ENCODE measurements at places on chromosomes 7 and 10.

DNA sequence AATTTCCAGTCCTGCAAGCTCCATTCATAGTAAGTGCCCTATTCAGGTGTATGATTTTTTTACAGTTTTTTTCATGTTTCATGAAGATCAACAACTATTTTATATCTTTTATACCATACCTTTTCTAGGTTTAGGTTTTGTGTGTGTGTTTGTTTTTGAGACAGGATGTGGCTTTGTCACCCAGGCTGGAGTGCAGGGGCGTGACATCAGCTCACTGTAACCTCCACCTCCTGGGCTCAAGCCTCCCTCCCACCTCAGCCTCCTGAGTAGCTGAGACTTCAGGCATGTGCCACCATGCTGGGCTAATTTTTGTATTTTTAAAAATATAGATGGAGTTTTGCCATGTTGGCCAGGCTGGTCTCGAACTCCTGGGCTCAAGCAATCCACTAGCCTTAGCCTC, 35.0 kb downstream of the ARMH3 start:
- DNase-seq, result no peak

DNA sequence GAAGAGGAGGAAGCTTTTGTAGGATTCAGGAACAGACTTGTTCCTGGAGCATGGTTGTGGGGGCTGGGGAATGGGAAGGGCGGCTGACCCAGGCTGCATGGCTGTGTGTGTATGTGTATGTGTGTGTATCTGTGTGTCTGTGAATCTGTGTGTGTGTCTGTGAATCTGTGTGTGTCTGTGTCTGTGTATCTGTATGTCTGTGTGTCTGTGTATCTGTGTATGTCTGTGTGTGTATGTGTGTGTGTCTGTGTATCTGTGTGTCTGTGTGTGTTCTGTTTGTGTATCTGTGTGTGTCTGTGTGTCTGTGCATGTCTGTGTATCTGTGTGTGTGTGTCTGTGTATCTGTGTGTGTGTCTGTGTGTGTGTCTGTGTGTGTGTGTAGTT, 6.6 kb upstream of the STX1A start:
- no peak for DNase-seq

DNA sequence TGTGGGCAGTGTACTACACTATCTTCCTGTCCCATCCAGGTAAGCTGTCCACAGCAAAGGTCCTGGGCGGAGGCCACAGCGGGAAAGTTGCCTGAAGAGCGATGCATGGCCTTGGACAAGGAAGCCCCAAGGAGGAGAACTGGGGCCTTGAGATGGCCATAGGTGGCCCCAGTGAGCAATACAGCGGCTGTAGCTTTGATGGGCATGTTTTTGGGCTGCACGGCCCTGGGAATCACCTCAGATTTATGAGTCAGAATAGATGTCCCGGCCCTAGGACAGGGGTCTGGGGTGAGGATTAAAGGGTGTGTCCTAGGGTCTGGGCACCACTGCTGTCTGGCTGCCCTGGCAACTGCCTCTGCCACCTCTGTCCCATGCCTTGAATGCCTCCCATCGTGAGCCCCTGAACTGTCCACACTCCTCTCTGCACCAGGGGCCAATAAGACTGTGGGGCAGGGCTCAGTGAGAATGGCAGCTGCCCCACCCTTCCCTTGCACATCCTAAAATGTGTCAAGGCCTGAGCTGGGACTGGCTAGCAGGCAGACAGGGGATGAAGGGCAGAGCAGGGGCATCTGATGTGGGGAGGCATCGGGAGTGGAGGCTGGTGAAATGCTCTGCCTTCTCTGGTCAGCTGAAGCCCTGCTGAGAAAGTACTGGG, 9.4 kb upstream of the IRF5 start:
- DNase-seq, result no peak

- no peak for DNase-seq
Observed at GRCh38 chr10:132156382-132156781, 30.4 kb upstream of the DPYSL4 start.

GRCh38 chr10:1632596-1632995, 104.7 kb downstream of the ADARB2 start:
- DNase-seq, result no peak

DNA sequence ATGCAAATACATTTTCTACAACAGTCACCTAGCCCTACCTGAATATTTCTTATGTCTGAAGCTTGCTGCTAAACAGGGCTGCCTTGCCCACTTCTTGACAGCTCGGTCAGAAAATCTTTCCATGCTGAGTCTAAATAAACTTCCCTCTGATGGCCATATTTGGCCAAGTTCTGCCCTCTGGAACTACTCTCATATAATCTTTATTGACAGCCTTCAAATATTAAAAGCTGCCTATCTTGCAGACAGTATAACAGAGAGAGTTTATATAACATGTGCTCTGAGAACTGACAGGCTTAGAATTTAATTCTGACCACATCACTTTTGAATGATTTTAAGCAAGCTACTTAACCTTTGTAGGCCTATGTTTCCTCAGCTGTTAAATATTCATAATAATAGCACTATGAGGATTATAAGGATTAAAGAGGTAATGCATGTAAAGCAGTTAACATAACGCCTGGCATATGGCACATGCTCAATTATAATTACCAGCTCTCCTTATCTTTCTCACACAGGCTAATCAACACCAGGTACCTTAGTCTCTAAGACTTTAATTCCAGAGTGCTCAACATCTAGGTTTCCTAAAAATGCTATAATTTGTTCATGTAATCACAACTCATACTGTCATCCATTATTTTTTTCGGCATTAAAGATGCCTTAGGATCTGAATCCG, 334.1 kb downstream of the HPSE2 start:
- no peak for DNase-seq

GRCh38 chr7:140397784-140398750, at the start of gene SLC37A3:
Gene SLC37A3, minus strand, starts transcription at chr7:140398530. Its CDS starts 16,004 bp downstream, at chr7:140382526.
- peak; percentile 92 for DNase-seq

DNA sequence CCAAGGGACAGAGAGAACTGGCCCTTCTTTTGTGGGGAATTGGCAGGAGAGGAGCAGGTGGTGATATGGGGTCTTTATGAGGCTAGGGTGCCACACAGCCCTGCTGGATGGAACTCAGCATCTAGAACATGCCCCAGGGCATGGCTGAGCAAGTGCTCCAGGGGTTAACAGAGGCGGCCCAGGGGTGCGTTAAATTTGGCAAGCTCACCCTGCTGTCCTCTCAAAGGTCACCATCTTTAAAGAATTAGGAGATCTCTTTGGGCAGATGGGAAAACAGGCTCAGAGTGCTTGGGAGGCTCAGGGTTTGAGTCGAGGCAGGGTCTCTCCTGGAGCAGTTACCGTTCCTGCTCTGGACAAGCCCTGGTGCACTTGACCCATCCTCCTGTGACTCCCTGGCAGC, 21.4 kb upstream of the UNC5B start:
- DNase-seq, result no peak

- DNase-seq, result no peak
Observed at GRCh38 chr7:134362587-134363483, 46.1 kb upstream of the SLC35B4 start.

DNA sequence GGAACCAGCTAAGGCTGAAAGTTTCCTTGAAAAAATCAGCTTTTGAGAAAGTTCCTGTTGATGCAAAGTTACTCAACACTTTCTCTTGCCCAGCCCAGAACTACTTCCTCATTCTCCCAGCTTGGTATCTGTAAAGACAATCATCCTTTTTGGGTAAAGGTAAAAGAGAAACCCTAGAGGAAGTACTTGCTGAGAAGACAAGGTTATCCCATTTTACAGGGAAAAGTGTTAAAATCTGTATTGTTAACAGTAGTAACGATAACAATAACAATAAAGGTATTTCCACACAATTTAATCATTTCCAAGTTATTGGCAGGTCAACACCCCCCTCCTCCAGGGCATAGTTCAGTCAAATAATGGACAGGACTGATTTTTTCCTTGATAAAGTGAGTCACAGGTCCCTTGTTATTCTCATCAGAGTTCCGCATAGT, 2.4 kb downstream of the ALOX5 start:
- DNase-seq, result no peak

- no peak for DNase-seq
Observed at GRCh38 chr10:62093863-62094291, 174.8 kb downstream of the RTKN2 start.

DNA sequence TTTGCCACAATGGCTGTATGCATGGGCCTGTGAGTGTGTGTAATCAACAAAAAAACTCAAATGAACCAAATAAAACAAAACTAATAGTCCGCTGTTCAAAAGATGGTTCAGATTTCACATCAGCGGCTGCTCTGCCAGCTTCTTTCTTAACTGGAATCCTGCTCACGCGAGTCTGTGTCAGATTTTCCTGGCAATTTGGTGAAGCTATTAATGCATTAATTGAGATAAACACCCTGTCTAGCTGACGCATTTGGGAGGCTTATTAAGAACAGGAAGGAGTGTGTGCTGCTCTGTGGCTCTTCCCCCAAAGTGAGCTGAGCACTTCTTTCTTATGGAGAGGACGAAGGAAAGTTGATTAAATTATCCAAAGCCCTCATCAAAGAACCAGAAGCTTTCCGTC, 336.6 kb upstream of the MKI67 start:
- no peak for DNase-seq

GRCh38 chr10:103442031-103442461, 10.1 kb downstream of the CALHM2 start:
- no peak for DNase-seq

DNA sequence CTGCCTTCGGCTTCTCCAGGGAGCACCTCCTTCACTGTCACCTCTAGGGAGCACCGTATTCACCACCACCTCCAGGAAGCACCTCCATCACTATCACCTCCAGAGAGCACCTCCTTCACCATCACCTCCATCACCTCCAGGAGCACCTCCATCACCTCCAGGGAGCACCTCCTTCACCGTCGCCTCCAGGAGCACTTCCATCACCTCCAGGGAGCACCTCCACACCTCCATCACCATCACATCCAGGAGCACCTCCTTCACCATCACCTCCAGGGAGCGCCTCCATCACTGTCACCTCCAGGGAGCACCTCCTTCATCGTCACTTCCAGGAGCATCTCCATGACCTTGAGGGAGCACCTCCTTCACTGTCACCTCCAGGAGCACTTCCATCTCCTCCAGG, 102.3 kb downstream of the DNAJB6 start:
- DNase-seq, result no peak

GRCh38 chr10:49365275-49365674, 30.6 kb downstream of the DRGX start:
- DNase-seq, result no peak

DNA sequence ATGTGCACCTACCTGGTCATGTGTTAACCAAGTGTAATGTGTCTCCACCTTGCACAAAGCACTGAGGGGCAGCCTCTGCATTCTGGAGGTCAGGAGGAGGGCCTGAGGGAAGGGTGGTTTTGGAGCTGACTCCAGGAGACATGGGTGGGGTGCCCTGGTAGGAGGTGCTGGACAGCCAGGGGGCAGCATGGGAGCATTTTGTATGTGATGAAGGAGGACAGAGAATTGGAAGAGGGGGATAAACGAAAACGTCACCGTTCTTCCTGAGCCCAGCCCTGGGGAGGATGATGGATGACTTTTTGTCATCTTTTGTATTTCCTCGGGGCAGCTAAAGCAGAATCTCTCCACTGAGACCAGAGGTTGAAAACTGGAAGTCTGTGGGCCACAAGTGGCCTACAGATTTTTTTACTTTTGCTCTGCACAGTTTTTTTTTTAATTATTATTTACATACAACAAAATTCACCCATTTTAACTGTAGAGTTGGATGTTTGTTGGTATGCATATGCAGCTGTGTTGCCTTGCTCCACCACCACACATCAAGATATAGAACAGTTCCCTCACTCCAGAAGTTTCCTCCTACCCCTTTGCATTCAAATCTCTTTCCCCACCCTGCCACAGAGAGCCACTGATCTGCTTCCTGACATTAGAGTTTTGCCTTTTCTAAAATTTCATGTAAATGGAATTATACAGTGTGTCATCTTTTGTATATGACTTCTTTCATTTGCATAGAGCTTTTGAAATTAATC, 242.5 kb downstream of the VTI1A start:
- DNase-seq, result no peak

GRCh38 chr7:129664029-129665012, 52.8 kb downstream of the NRF1 start:
- no peak for DNase-seq

DNA sequence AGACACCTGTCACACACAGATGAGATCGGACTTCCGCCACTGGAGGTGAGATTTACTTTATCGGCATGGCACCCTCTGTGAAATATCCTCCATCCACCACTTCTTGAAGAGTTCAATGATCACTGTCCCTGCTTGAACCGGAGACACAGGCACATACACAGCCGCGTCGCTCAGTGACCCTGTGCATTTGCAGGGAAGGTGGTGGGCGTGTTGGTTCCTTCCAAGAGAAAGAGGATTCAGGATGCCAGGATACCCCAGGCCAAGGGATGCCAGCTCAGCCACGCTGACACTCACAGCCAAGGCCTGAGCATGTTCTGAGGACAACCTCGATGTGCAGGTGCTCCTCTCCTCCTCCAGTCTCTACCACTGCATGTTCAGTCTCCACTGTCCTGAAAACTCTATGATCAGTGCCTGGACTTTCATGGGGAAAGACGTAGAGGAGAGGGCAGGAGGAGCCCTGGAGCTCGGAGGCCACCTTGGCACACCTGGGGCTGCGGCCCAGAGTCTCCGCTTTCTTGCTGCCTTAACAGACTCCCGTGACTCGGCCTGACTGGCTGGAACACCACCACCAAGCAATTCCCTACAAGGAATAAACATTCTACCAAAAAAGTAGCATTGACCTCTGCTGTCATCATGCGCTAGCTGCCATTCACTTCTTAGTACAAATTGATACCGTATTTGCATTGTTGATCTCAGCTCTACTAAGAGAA, 115.2 kb downstream of the TCERG1L start:
- DNase-seq, result no peak

DNA sequence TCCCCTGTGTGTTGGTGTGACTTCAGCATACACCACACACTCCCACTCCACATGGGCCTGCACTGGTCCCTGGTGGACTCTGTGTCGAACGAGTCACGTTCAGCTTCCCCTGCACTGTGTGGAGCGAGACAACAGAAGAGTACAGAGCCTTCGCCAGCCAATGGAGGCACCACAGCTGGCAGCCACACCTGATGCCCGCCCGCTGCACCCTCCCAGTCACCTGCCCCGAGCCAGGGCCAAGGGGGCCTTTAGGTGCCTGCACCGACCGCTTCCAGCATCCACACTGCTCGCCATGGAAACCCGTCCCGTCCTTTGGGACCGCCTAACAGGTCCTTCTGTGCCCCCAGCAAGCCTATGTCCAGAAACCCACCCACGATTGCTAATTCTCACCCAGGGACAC, 9.2 kb downstream of the FOXL3 start:
- no peak for DNase-seq

DNA sequence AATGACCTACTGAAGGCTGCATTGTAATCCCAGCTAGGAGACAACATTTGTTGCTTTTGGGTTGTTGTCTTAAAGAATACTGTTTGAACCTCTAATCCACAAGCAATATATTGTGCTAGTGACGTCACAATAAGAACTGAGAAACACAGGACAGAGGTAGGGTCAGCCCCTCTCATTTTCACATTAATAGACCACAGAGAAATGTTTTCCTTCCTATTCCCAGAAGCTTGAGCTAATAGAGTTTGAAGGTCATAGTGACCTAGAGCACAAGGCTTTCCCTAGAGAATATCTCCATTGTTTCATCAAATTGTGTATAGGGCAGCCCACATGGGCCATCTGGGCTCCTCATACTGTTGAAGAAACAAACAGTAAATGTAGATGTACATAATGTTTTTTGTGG, 300.9 kb upstream of the AKR1E2 start:
- no peak for DNase-seq
